Effector CD4-positive, alpha-beta T cell (primary cell): ENCODE measurements at places on chromosomes 1 and 21.

DNA sequence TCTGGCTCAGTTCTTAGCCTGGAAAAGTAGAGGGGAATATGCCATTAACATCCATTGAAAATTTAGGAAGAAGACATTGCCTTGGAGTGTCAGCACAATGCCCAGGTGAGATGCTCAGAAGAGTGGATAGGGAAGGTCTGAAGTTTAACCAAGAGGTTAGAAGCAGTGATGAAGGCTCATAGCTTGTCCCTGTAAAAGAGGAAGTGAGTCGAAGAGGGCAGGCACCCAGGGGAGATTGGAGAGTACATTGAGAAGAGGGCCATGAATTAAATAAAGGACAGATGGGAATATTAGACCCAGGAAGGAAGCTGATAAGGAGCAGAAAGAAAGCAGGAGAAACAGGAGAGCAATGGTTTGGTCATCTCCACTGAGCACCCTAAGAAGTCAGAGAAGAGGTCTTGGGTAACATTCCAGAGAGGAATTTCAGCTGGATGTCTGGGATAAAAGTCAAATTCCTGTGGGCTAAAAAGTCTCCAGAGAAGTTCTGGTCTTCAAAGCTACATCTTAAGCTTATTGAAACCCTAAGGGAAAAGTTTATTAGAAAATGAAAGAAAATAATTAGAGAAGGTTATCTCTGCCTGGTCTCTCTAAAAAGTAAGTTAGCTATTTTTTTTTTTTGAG is 17.3 kb downstream of the C8B start:
- no peak for DNase-seq

GRCh38 chr1:234730770-234731568 is 121.0 kb upstream of the IRF2BP2 start:
- DNase-seq: peak; percentile 39

DNA sequence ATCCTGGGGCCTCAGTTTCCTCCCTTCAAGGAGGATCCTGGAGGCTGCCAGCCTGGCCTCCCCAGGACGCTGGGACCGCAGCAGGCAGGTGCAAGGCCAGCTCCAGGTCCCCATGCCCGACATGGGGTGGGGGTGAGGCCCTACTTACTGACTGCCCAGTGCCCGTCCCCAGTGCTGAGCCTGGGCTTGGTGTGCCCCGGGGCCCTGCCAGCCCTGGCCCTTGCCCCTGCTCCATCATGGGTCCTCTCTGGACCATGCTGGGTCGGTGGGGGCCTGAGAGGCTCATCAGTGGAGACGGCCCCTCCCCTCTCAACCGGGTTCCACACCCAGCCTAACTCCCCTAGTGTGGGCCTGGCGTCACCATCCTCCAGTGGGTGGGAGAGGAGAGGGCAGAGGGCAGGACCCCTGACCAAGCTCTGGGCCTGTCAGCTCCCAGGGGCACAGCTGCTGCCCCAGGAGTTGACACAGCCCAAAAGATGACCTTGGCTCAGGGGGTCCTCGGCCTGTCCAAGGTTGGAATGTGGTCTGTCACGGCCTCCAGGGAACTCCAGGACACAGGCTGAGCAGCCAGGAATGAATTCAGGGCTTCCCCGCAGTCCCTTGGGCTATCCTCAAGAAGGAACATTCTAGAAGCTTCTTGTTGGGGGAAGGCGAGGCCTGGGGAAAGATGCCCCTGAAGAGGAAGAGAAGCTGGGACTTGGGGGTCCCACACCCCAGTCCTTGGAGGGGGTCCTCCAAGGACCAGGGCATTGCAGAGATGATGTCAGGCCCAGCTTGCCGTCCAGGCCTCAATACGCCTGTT is 17.6 kb upstream of the ARF1 start:
- no peak for DNase-seq

GRCh38 chr1:199792874-199793273 is 234.6 kb upstream of the NR5A2 start:
- no peak for DNase-seq

GRCh38 chr1:41683681-41684500 is 199.4 kb upstream of the EDN2 start:
- no peak for DNase-seq

GRCh38 chr1:240827786-240828185 is 215.8 kb upstream of the GREM2 start:
- DNase-seq: no peak

DNA sequence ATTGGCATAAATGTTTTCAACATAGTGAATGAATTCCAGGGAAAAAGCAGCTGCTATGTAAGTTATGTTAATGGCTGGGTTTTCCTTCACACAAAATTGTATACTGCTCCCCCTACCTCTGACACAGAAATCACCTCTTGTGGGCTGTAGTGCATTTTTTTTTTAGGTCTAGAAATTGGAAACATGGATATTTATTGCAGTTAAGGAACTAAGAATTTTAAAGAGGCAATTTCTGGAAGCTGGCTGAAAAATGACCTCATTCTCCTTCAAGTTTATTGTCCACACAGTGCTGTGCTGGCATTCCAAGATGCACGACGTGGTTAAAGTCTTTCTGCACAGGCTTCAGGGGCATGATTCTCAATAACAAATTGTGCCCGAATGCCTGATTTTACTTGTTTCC is 1424.2 kb downstream of the MRPL39 start:
- no peak for DNase-seq

DNA sequence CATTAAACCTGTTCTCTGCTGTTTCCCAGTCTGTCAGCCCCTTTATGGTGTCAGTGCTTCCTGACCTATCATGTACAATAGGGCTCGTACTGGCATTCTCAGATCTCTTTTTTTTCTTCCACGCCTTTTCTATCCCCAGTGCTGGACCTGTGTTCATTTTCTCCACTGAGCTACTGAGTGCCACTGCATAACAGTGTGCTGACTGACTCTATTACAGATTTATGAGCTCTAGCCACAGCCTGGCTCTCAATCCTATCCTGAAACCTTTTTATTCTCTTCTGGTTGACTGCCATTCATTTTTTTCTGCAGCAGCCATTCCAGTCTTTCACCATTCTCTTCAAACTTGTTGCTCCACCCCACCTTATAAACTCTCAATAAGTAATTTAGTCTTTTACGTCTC is 59.6 kb upstream of the MACF1 start:
- no peak for DNase-seq
